ENCODE measurements at places on chromosomes 11 and 22. TPM values are rescaled to one million over a fixed set of nuclear protein-coding genes. Genes with fewer than 3 reads are reported as not detected.

The OR4C45 gene
- not detected for total RNA-seq

The ZNF70 gene
- total RNA-seq: 6.0 TPM

The DDI1 gene
- not detected for total RNA-seq

The OR2D2 gene
- 0.31 TPM for total RNA-seq

The GAL3ST1 gene
- total RNA-seq: not detected

- no peaks in the 10 kb centered on the region for H3K4me1 ChIP-seq
- H3K27ac ChIP-seq: no peak overlapping the region
- no peaks in the 10 kb centered on the region for H3K36me3 ChIP-seq
- H3K4me3 ChIP-seq: no peak overlapping the region
- peaks cover 2% of the 10 kb centered on the region for H3K27me3 ChIP-seq
Measured at GRCh38 chr11:17413414-17414316, 25.2 kb upstream of the KCNJ11 start.

DNA sequence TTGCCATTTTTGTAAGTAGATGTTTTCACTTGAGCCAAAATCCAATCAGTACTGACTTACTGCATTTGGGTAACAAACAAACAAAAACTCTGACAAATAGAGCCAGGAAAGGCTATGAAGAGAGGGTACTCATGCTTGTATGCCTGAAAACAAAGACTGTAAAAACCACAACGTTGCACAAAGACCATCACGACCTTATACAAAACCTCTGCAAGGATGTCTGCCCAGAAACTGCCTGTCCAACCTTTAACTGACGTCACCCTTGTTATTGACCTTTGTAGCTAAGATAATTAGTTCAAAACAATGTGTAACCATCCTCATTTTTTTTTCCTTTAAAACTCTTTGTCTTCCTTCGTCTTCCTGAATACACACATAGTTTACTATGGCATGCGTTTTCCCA lies 804 bp upstream of the CREBZF start:
- DNase-seq: no peak
- no peak overlapping the region for H3K27ac ChIP-seq
- peaks cover 19% of the 10 kb centered on the region for H3K4me1 ChIP-seq
- H3K27me3 ChIP-seq: no peaks in the 10 kb centered on the region
- no peak overlapping the region for H3K4me3 ChIP-seq

DNA sequence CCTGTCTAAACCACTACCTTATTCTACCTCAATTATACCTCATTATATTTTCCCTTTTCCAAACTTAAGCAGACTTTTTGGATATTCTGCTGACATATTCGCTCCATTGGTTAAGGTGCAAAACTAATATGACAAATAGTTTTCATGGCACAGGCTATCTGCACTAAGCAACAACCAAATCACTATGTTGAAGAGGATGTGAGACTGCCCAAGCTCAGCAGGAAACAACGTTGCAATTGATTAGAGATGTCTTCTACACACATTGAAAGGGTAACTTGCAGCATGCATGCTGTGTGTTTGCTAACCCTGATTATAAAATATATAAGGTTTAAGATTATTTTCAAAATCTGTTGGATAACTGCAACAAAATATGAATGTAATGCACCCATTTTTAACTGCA lies 61.6 kb downstream of the STK33 start:
- H3K27ac ChIP-seq: no peak overlapping the region
- H3K36me3 ChIP-seq: no peaks in the 10 kb centered on the region
- H3K4me1 ChIP-seq: no peaks in the 10 kb centered on the region

GRCh38 chr11:2683806-2684205 lies 16.0 kb downstream of the KCNQ1OT1 start:
- H3K36me3 ChIP-seq: no peaks in the 10 kb centered on the region
- no peak overlapping the region for H3K4me3 ChIP-seq
- DNase-seq: no peak
- H3K27ac ChIP-seq: no peak overlapping the region

GRCh38 chr11:28104984-28105383 lies 3.0 kb downstream of the KIF18A start:
- H3K27ac ChIP-seq: no peak overlapping the region
- DNase-seq: no peak
- peaks cover 28% of the 10 kb centered on the region for H3K4me1 ChIP-seq
- no peaks in the 10 kb centered on the region for H3K27me3 ChIP-seq
- H3K36me3 ChIP-seq: no peaks in the 10 kb centered on the region

DNA sequence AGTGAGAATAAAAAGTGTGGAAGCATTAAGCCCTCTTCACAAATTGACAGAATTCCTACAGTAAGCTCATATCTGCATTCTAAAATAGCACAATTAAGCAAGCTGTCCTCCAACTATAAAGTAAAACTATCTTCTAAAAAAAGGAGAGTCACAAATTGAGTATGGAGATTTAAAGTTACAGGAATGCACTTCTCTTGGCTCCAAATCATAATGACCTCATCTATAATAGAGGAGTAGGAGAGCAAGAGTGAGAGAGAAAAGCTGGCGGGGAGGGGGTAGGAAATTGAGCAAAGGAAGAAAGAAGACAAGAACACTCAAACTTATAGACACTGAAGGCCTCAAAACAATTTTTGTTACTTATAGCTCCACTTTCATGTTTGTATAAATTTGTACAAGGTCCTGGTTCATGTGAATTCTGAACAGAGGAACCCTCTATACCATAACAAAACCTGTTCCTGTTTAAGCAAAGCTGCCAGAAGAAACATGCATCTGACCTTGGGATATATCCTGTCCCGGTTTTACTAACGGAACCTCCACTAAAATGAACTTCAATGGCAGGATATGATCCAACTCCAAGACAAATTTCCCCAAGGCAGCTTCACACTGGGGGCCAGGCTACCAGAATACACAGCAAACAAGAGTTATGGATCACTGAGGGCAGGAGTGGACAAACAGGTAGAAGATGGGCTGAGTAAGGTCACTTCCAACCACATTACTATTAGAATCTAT lies 37.2 kb downstream of the SLC35F2 start:
- peak overlapping the region; percentile 16 for H3K4me3 ChIP-seq
- peaks cover 59% of the 10 kb centered on the region for H3K4me1 ChIP-seq

- no peaks in the 10 kb centered on the region for H3K27me3 ChIP-seq
- no peak overlapping the region for H3K27ac ChIP-seq
- H3K36me3 ChIP-seq: no peaks in the 10 kb centered on the region
- no peaks in the 10 kb centered on the region for H3K4me1 ChIP-seq
Measured at GRCh38 chr11:11407763-11408084, 54.7 kb upstream of the CSNK2A3 start.

Measured in endothelial cell of umbilical vein (primary cell).